Activated naive CD8-positive, alpha-beta T cell treated with anti-CD3 and anti-CD28 coated beads, Interleukin-2, amount 10 ng/mL, durations not matched to agents 7 days and 5 days (primary cell): ENCODE measurements at places on chromosomes 2 and 18. TPM values are rescaled to one million over a fixed set of nuclear protein-coding genes. Genes with fewer than 3 reads are reported as not detected.

Gene NFATC1
- 50.8 TPM for total RNA-seq

Gene PHOSPHO2
- total RNA-seq = 6.3 TPM

Gene EDAR
- 0.14 TPM for total RNA-seq

Gene VIT
- total RNA-seq = not detected

Gene TWIST2
- not detected for total RNA-seq

Gene CCDC150
- total RNA-seq = 13.5 TPM

Gene KLHL30
- total RNA-seq = not detected
